ENCODE measurements at places on chromosomes 5 and 9.

GRCh38 chr5:96292582-96293247, 140.3 kb downstream of the PCSK1 start:
- DNase-seq, result no peak

DNA sequence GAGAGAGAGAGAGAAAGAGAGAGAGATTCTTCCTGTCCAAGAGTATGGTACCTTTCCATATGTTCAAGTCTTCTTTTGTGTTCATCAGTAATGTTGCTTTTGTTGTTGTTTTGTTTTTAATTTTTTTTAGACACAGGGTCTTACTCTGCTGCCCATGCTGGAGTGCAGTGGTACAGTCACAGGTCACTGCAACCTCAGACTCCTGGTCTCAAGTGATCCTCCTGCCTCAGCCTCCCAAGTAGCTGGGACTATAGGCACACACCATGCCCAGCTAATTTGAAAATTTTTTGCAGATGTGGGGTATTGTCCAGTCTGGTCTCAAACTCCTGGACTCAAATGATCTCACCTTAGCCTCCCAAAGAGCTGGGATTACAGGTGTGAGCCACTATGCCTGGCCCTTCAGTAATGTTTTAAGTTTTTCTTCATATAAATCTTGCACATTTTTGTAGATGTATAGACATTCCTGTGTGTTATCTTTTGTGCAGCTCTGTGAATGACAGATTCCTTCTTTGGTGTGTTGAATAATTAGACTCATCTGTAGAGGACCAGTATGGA, 36.3 kb downstream of the ZNF483 start:
- no peak for DNase-seq

DNA sequence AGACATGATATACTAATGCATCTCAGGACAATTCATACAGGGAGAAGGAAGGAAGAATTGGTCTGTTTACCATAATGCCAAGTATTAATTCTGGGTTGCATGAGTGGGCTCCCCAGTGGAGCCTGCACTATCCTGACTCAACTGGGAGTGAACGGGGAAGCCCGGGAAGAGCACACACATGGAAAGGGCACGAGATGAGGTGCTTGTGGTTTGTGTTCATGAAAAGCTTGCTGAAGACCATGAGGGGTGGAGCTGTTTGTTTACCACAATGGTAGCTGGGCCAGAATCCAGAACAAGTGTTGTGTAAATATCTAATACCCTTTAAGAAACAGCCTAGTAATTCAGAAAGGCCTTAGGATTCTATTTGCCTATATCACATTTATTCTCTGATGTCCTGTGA, 44.6 kb downstream of the POC5 start:
- DNase-seq, result no peak

- DNase-seq, result no peak
These were observed 5.4 kb upstream of the CCDC187 start for GRCh38 chr9:136309101-136309801.

DNA sequence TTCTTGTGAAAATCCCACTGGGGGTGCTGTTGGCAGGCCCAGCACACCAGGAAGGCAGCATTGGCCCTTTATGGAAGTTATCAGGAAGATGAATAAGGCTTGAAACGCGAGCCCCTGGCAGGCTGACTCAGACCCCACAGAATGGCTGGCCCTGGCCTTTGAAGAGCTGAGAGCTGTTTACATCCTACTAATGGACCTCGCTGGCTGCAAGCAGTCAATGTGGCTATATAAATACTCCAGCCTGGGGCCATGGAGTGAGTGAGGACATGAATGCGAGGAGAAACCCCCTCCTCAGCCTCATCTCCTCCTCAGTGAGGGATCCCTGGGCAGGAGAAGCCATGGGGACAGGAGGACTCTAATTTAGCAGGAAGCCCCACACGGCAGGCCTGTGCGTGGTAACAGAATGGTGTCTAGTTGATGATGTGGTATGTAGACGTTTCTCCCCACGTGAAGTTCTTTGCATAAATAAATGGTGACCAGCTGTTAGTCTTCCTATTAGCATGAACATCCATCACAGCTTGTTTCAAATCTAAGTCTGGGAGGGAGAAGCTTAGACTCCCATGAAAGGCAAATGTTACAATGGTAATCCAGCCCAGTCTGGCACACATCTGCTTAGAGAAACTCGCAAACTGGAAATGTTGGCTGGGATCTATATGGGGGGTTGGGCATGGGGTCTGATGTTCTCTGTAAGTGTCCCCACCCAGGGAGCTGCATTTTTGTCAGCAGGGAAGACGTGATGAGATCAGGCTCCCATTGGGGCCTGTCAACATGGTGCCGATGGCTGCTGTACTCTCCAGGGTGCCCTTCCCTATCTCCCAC, 175.1 kb upstream of the PITX1 start:
- no peak for DNase-seq

- DNase-seq, result no peak
These were observed 379.9 kb upstream of the DMAC1 start for GRCh38 chr9:8179381-8180053.

DNA sequence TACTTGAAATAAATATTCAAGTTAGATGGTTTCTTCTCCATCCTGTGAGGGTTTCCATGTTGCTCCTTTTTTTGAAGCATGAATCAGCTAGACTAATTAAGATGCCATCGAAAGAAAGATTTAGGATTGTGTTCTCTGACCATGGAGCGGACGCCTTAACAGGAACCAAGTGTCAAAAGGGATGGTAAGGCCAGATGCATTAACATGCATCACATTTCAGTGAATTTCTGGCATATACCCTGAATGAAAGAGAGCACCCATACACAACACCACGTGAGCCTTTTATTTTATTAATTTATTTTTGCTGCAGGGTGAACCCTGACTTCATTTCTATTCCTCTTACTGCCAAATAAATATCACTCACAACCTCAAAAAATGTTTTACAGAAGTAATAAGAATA, 1045.3 kb upstream of the ARRDC3 start:
- DNase-seq, result no peak

DNA sequence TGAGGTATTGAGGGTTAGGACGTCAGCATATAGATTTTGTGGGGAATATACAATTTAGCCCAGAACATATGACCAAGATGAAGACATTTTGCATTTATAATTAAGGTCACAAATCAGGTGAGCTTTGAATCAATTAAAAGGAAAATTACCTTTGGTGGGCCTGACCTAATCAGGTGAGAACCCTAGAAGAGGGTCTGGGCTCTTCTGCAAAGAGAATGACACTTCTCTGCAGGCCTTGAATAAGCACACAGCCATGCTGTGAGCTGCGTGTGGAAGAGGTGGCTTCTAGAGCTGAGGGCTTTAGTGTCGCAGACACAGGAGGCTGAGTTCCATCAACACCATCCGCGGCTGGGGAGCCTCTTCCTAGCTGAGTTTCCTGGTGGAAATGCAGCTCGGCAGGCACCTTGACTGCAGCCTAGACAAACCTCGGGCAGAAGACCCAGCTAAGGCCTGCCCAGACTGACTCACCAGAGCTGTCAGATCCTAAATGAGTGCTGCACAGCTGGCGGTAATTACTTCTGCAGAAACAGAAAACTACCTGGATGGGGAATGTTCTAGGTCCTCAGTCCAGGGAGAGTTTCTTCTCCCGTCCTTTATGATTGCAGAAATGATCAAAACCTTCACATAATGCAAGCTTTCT, 287.5 kb upstream of the IRX1 start:
- no peak for DNase-seq

GRCh38 chr5:151537044-151537443, 54.1 kb downstream of the FAT2 start:
- DNase-seq, result no peak

GRCh38 chr5:142011572-142012185, 1.1 kb downstream of the GNPDA1 start:
- no peak for DNase-seq
